ENCODE measurements at places on chromosomes 3 and 15. TPM values are rescaled to one million over a fixed set of nuclear protein-coding genes. Genes with fewer than 3 reads are reported as not detected.

The ADAMTS9 gene
- total RNA-seq: 2.6 TPM

The TIMP4 gene
- 4.8 TPM for total RNA-seq

DNA sequence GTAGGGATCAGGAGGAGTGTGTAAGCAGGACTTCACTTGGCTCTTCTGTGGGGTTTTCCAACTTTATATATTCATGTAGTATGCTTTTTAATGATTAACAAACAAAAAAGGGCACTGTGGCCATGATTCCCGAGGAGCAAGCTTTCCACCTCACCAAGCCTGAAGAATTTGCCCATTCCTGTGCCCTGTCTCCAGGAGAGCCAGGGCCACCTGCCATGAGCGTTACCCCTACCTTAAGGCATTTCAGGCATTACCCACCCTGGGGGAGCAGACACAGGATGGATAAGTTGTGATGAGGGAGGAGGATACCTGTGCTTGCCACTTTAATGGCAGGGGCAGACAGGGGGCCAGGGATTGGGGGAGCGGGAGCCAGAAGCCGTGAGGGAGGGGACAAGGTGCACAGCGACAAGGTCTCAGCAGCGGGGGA lies 3.0 kb downstream of the TRPM1 start:
- DNase-seq: no peak

DNA sequence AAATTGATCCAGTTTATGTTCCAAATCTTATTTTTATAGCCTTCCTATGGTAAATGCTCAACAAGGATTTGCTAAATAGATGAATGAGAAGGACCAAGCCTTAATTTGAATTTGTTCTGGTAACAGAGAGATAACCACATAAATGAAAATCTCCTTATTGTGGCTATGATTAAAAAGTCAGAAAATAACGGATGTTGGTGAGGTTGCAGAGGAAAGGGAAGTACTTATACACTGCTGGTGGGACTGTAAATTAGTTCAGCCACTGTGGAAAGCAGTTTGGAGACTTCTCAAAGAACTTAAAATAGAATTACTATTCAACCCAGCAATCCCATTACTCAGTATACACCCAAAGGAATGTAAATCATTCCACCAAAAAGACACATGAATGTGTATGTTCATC lies 26.2 kb downstream of the AAGAB start:
- no peak for DNase-seq

DNA sequence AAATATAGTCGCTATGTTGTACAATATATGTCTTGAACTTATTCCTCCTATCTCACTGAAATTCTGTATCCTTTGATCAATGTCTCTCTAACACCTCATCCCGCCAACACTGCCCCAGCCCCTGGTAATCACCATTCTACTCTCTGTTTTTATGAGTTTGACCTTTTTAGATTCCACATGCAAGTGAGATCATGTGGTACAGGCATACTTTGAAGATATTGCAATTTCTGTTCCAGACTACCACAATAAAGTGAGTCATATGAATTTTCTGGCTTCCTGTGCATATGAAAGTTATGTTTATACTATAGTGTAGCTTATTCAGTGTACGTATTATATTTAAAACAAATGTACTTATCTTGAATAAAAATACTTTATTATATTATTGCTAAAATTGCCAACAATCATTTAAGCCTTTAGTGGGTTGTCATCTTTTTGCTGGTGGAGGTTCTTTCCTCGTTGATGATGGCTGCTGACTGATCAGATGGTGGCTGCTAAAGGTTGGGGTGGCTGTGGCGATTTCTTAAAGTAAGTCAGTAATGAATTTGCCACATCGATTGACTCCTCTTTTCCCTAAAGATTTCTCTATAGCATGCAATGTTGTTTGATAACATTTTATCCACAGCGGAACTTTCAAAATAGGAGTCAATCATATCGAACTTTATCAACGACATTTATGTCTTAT lies 257.2 kb downstream of the NFKBIZ start:
- DNase-seq: no peak

- no peak for DNase-seq
These were observed 25.9 kb upstream of the SLC6A6 start for GRCh38 chr3:14376348-14377043.

GRCh38 chr15:73694419-73694818 lies 10.2 kb downstream of the CD276 start:
- DNase-seq: no peak

GRCh38 chr3:195133462-195133861 lies 137.5 kb downstream of the XXYLT1 start:
- DNase-seq: no peak

The LRRIQ4 gene
- total RNA-seq: 0.09 TPM

DNA sequence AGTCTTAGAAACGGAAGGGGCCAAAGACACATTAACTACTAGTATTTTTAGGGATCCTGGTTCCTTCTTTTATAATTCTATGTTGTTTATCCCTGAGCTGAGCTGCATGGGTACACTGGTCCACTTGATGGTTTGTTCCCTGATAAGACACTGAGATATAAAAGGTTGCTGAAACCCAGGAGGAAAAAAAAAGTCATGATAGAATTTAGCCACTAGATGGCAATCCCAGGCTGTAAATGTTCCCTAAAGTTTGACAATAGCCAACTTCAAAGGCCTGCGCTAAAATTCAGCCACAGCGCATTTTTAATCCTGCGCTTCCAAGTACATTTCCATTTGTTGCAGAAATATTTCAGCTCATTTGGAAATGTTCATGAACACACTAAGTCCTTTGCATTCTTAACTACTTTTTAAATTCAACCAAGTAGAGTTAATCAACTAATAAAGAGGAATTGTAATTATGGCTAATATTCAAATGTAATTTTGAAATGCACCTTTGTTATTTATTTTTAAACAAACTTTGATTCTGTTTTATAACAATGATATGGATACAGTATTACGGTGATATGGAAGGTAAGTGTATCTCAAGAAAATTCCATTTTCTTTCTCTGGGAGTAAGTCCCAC lies 249.3 kb upstream of the FEZF2 start:
- DNase-seq: no peak

DNA sequence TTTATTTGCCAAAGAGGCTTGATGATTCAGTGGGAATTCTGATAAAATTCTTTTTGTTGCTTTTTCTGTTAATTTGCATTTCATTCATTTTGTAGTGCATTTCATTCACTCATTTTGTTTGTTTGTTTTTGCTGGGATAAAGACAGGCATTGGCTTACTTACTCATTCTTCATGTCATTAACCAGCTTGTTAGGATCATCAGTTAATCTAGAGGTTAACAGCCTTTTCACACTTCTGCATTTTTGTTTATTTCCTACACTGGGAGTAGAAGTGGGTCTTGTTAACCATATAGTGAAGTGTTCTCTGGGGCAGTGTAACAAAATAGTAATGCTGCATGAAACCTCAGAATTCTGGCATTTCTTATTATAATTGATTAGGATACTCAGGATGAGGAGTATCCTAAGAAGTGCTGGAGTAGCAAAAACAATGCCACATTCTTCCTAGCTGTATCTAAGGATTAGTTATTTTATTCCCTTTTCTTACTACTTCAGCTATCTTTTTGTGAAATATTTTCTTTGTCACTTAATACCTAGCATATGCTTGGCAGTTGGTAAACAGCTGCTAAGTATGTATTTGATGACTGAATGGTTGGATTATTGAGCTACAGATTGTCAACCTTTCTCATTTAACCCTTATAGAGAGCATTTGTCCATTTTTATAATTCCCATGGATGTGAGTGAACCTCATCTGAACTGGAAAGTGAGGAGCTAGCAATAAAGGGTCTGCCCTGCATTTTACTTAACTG lies 135.7 kb upstream of the LRRFIP2 start:
- no peak for DNase-seq

GRCh38 chr15:33163816-33164215 lies 30.7 kb downstream of the FMN1 start:
- DNase-seq: no peak

DNA sequence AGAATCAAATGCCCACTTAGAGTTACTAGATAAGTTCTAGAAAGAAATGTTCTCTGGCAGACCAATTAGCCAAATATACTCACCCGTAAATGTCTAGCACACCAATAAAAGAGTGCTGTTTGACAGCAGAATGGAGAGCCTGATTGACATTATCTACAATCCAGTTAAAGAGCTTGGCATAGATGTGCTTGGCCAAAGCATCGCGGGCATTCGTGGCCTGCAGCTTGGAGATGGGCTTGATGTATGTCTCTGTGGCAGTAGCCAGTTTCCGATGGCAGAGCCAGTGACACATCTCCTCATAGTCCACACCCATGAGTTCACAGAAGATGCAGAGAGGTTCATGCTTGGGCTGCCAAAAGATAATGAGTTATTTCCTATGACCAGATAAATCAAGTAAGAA lies 101.5 kb upstream of the MYO5C start:
- DNase-seq: no peak

GRCh38 chr3:122893282-122893681 lies 98.4 kb downstream of the SLC49A4 start:
- no peak for DNase-seq

DNA sequence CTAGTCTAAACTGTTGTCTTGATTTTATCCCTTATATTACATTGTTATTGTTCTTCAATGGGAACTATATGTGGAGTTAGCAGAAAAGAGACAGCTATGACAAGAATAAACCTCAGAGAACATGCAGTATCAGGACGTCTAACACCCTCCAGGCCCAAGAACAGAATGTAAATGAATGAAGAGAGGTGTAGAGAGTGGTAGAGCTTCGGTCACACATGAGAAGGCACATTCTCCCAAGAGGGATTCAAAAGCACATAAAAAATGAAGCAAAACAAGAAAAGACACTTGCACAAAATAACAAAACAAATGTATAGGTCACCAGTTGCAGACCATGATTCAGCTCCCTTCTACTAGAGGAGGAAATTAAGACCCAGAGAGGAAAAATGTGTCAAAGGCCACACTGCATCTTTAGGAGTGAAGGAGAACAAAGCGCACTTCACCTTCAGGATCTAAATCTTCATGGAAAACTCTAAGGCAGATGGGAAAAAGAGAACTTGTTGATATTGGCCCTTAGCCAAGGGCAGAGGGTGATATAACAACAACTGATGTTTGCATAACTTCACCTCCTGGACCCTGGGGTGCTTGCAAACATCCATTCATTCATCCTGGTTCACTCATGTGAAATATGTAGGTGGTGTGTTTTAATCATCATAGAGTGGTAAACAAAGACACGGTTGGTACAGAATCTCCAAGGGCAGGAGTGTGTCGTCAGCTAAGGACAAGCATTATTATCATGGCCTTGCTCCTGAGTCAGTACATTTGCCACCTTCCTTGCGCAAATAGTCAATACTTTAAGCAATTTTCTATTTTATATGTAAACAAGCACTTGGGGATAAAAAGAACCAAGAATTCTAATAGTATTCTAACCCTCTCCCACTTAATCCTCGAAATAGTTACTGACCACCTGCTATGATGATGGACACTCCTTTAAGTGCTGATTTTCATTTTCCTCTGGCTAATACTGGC lies 8.8 kb downstream of the NEK10 start:
- DNase-seq: no peak

DNA sequence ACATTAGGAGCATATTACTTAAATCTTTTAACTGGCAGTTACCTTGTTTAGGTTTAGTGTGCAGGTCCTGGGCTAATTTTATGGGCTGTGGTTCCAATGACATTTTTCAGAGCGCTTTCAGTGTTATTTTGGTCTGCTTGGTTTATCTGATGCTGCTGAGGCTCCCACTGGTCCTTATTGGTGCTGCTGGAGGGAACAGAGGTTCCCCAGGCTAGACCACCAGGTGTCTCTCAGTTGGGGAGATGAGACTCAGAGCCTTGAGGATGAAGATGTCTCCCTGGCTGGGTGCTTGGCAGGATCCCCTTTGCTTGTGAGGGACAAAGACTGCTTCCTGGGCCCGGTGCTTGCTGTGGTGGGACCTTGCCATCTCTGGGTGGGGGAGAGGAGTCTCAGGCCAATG lies 28.3 kb upstream of the TASOR start:
- no peak for DNase-seq

The RAB7A gene
- total RNA-seq: 184 TPM

DNA sequence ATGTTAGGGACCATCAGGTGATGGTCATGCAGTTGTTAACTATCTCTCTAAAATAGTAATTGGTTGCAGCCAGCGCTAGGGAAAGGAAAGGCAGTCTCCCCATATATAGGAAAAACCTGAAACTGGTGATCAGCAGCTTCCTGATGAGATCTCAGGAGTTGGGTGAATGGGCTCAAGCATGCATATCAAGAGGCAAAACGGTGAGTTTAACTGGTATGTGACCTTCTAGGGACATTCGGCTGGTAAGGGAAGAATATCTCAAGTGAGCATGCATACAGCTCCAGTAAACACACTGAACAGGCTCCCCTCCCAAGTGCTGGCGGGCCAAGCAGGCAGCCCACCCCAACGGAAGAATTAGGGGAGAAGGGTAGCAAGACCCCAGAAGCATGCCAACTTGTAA lies 49.3 kb upstream of the ROBO2 start:
- no peak for DNase-seq

GRCh38 chr3:12139111-12139511 lies 19.6 kb downstream of the TIMP4 start:
- peak; percentile 42 for DNase-seq

DNA sequence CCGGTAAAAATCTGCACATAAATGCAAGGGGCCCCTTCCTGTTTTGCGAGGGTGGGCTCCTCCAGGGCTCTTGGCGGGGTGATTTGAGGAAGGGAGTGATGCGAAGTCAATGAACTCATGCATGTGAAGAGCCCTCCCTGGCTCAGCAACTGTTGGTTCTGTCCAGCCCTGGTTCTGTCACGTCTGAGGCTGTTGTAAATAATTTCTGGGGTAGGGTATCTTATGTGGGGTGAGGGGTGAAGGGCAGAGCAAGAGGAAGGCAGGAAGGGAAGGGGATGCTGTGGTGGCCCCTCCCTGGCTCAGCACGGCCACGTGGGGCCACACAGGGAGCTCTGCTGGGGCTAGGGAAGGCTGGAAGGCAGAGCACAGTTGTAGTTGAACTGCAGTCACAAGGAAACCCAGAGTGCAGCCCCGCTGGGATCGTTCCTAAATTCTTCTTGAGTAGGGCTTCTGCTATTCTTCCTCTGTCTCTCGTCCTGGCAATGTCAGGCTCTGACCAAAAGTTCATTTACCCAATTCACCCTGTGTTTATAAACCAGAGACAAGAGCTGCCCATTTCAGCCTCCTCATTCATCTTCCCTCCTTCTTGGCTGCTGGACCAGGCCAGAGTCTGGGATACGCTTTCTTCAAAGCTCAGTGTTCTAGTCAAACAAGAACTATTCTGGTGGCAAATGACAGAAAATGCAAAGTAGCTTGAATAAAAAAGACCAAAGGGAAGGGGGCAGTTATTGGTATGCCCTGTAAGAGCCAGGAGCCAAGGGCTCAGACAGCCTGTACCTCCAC lies 14.8 kb upstream of the TOPBP1 start:
- DNase-seq: no peak

DNA sequence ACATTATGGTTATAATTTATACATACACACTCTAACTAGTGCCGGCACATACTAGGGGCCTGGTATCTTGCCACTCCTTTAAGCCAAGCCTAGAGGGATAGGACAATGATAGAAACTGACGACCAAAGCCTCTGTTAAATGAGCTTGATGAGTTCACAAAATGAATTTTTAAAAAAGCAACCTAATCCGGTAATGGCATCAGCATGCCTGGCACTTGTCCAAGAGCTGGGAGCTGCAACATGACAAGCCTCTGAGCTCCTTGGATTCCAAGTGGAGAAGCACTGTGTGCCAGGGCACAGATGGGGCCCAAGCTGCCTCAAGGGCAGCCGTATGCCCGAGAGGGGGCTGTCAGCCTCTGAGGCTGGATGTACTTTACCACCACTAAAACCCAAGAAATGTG lies 9.7 kb downstream of the ETV5 start:
- DNase-seq: no peak

Measured in WTC11 (cell line).